ENCODE measurements at places on chromosomes 5 and 9.

GRCh38 chr9:107711542-107711941 lies 222.0 kb upstream of the KLF4 start:
- DNase-seq = no peak

- DNase-seq = no peak
Observed at GRCh38 chr5:29942089-29942488, 1251.4 kb upstream of the CDH6 start.

DNA sequence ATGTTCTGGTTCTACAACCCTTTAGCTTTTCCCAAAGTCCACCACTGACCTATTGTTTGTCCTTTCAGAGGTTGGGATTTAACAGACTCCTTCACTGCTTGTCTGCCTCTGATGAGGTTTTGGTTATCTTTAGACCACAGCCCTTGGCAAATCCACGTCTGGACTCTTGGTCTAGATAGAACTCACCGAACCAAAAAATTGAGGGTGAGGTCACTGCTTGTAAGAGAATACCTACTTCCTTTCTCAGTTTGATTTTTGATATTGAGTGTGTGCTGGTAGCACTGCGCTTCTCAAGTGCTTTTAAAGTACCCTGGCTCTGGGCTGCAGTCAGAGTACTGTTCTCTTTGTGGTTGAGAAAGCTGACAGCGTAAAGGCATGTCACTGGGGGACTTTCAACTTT lies 61.7 kb downstream of the JMY start:
- DNase-seq = no peak

GRCh38 chr9:28868228-28868990 lies 1295.1 kb upstream of the C9orf72 start:
- DNase-seq = no peak

GRCh38 chr5:50576686-50577256 lies 89.7 kb upstream of the PARP8 start:
- DNase-seq = no peak
